ENCODE measurements at places on chromosomes 2 and 18.

GRCh38 chr18:54961016-54961423 is 1.8 kb upstream of the CCDC68 start:
- no peak for DNase-seq

- no peak for DNase-seq
Measured at GRCh38 chr2:31232586-31232985, 1.4 kb upstream of the EHD3 start.

- DNase-seq, result no peak
Measured at GRCh38 chr2:107932488-107932887, 53.8 kb upstream of the SLC5A7 start.

- no peak for DNase-seq
Measured at GRCh38 chr2:138503087-138503442, 1.5 kb downstream of the SPOPL start.

DNA sequence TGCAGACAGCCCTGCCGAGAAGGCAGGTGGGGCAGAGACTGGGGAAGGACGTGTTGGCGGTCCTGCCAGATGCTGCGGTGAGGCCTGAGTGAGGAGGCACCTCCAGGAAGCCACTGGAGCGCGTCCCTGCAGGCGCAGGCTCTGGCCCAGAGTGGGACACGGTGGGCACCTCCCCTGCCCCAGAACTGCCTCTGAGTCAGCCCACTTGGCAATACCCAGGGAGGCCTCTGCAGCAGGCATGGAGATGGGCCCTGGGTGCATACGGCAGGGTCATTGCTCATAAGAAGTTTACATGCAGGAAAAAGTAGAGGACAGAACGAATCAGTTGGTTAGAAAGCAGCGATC is 195.9 kb downstream of the TFCP2L1 start:
- no peak for DNase-seq

- no peak for DNase-seq
Measured at GRCh38 chr2:162114271-162114670, 37.8 kb downstream of the GCG start.

- no peak for DNase-seq
Measured at GRCh38 chr2:182372661-182373060, 54.2 kb downstream of the PDE1A start.

DNA sequence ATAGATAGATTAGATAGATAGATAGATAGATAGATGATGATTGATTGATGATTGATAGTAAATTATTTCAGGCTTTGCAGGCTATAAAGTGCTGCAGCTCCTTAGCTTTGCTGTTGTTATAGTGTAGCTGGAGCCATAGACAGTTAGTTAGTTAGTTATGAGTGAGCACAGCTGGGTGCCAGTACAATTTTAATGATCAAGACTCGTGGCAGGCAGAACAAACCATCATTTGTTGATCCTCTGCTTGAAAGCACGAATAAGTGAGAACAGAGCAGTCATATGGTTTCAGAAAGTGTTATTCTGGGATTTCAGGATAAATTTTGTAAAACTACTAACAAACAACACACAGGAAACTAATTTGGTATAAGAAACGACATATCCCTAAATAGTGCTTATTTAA is 53.9 kb downstream of the THOC1 start:
- DNase-seq, result no peak

GRCh38 chr2:176080540-176081375 is 3.0 kb downstream of the EVX2 start:
- DNase-seq, result no peak

DNA sequence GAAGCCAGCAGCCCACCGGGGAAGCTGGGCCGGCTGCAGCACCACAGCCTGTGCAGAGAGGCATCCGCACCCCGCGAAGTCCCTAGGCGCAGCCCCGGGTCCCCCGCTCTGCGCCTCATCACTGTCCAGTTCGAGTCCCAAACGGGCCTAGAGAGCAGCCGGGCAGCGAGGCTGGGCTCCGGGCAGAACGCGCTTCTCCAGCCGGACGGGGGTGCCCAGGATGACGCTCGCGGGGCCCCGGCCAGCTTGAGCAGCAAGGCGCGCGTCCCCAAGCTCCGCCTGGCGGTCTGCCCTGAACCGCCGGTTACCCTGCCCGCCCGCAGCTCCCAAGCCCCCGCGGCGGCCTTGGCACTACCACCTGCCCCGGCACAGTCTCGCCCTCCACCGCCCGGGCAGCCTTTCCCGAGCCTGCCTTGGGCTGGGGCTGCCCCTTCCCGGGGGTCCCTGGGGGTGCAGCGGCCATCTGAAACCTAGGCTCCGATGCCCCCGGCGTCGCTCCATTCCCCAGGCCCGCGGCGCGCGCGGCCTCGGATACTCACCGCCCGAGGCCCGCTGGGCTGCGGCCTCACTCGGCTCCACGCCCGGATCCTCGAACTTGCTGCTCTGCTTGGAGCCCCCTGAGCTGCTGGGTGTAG is 591 bp downstream of the SLC16A14 start:
- peak; percentile 26 for DNase-seq

DNA sequence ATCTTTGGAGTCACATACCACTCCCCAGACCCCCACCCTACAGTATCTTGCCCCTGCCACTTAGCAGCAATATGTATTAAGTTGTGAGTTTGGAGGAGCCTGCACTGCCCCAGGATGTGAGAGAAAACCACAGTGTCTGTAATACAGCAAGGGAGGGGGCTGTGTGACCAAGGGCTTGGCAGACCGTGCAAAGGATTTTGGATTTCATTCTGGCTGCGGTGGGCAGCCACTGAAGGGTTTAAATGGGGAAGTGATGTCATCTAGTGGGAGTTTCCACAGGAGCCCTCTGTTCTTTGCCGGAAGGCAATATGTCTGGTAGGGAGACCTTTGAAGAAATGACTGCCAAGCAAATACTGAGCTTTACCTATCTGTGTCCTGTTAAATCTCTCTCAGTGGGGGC is 202.4 kb downstream of the FHOD3 start:
- no peak for DNase-seq

- DNase-seq, result no peak
Measured at GRCh38 chr18:49141491-49141890, 190.7 kb upstream of the SMAD7 start.

DNA sequence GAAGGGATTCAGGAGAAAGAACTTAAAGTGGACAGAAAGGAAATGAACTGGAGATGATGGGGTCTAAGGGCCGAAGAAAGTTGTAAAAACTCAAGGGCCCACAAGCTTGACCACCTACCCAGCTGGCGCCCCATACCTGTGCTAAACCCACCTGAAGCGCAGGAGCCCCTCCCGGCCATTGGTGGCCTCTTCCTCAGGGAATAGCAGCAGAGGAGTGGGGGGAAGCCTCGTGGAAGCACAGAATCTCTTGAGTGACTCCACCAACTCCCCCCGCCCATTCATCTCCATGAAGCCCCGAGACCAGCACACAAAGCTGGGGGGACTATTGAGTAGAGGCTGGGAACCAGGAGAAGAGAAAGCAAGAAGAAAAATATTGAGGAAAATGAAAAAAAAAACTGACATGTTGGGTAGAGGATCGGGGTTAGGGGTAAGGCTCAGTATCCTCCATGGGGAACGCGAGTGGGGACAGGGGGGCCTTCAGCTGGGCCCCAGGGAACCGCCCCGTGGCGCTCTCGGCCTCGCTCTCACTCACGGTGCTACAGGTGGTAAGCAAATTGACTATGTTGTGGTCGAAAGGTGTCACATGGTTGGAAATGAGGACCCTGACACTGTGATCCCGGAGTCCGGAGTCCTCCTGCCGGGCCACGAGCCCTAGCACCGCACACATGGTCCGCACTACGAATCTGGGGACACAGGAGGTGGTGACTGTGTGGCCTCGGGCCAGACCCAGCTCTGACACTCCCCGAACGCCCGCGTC is 728 bp downstream of the AUP1 start:
- DNase-seq, result no peak

GRCh38 chr18:2222270-2223185 is 348.8 kb downstream of the METTL4 start:
- DNase-seq, result no peak

DNA sequence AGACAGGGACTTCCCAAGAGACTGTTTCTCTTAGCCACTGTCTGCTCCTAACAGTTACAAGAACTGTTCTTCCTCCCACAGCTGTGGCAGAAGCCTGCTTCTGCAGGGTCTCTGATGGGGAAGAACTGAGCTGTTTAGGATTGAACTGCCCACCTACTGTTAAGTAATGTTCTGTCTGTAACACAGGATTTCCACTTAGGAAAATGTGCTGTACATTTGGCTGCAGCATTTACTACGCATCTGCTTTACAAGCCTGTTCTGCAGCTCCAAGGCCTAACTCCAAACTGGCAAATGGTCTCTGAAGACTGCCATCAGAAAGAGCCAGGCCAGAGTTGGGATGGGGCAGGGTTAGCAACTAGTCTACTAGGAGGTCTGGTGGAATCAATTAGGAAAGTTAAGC is 87.8 kb upstream of the UPP2 start:
- no peak for DNase-seq

GRCh38 chr2:17181051-17181752 is 337.0 kb downstream of the RAD51AP2 start:
- DNase-seq, result no peak

DNA sequence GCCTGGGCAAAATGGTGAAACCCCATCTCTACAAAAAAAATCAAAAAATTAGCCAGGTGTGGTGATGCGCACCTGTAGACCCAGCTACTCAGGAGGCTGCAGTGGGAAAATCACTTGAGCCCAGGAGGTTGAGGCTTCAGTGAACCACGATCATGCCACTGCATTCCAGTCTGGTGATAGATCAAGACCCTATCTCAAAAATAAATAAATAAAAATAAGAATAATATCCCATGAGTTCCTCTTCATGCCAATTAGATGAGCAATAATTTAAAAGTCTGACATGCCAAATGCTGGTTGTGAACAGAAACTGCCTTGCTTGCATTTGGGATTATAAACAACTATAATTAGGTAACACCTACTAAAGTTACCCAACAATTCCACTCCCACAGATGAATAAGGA is 22.1 kb upstream of the ANKRD44 start:
- no peak for DNase-seq

GRCh38 chr18:13834496-13835015 is 10.6 kb downstream of the MC5R start:
- no peak for DNase-seq

- no peak for DNase-seq
Measured at GRCh38 chr2:169975221-169975620, 148.0 kb downstream of the UBR3 start.

DNA sequence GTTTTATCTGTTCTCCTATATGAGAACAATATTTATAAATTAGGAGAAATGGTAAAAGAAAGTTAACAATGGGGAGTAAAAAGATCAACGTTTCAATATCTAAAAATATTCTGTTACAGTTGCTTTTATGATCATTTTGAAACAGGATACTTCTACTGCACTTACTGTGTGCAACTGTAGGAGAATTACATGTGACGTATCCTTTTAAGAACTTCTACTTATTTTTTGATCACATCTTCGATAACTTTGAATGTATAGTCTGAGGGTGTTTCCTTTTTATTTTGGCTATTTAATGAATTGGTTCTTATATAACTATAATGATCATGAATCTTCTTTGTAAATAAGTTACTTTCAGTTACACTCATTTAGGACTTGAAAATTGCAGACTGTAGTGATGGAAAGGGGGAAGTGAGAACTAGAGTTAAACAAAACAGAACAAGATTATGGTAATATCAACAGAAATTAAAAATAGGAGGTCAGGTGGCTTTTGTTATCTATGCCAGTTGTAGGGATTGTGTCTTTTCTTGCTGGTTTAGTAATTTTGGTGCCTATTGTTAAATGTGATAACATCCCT is 109.9 kb downstream of the MSTN start:
- no peak for DNase-seq

GRCh38 chr2:120293096-120294007 is 40.7 kb downstream of the RALB start:
- DNase-seq, result peak; percentile 60

GRCh38 chr2:240919161-240919781 is 13.1 kb downstream of the CROCC2 start:
- DNase-seq, result peak; percentile 6

- no peak for DNase-seq
Measured at GRCh38 chr18:60755134-60755533, 382.6 kb upstream of the MC4R start.

GRCh38 chr18:49569724-49570123 is 7.9 kb downstream of the LIPG start:
- DNase-seq, result no peak

DNA sequence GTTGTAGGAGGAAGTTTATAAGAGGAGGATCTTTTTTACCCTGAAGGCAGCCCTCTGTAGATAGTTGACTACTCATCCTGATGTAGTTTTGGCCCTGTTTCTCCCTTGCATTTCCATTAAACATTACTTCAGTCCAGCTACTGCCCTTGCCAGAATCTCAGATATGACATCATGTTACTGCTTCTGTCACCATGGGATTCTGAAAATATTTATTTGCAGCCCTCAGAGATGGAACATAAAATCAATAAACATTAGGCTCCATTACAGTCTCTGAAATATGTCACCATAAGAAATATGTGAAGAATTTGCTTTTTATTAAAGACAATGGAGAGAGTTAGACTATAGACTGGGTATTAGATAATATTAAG is 68.7 kb upstream of the STK39 start:
- DNase-seq, result no peak

- DNase-seq, result no peak
Measured at GRCh38 chr18:25737710-25738311, 352.6 kb downstream of the SS18 start.

GRCh38 chr2:181124497-181124896 is 144.1 kb downstream of the UBE2E3 start:
- DNase-seq, result no peak

GRCh38 chr2:236568068-236568921 is 1.3 kb upstream of the ACKR3 start:
- DNase-seq, result no peak

- no peak for DNase-seq
Measured at GRCh38 chr18:79136742-79137141, 67.5 kb downstream of the ATP9B start.

DNA sequence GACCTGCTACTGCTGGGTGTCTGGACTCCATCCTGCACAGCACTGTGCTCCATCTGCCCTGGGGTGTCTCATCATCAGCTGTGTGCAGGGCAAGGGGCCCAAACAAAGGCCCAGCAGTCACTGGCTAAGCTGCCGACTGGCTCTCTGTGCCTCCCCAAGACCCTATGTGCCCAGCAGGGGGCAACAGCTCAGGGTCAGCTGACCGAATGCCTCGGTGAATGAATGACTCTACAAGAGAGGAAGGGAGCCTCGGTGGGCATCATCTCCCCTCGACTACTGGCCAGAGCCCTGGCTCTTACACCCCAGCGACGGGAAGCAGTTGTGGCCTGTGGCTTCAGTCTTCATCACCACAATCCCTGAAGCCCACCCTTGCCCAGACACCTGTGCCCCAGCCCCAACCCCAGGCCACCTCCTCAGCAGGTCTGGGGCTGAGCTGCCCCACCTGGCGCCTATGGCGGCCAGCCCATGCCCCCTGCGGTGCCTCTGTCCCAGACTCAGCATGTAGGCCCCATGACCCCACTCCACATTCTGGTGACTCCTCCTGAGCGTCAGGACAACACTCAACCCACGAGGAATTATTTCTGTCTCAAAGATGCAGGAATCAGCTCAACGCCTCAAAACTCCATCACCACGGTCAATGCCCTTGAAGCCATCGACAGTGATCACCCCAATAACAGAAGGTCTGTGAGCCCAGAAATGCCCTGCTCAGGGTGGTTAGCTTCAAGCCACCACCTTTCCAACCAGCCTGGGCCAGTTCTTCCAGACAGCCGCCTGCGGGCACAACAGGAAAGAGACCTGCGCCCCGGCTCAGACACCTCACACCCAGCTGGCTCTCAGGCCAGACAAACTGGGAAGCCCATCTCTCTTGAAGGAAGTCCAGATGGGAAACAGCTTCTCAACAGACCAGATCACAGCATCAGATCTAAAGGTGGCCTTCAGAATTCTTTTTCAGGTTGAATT is 1.6 kb upstream of the GPR17 start:
- DNase-seq, result no peak

- no peak for DNase-seq
Measured at GRCh38 chr2:33208400-33208799, 261.6 kb downstream of the LTBP1 start.

GRCh38 chr18:48835119-48835518 is 115.6 kb downstream of the SMAD7 start:
- DNase-seq, result no peak
